ENCODE measurements at places on chromosomes 7 and 10.

DNA sequence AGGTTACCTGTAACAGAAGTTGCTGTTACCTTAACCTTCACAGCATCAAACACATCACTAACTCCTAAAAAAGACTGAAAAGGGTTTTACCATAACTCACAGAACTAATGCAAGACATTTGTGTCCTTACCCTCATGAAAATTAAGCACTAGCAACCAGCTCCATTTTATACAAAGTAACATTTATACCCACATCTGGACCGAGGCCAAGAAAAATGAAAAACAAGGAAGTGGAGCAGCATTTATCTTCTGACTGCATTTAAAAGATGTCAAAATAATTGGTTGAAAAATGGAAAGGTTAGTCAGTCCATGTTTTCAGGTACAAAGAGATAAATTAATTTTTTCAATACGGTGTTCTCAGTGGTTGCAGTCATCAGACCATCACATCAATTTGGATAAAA lies 3.1 kb upstream of the RBP4 start:
- no peak for DNase-seq

GRCh38 chr7:132527467-132528410 lies 48.5 kb downstream of the PLXNA4 start:
- DNase-seq = no peak

- DNase-seq = no peak
Observed at GRCh38 chr7:4550117-4550516, 132.0 kb upstream of the FOXK1 start.

DNA sequence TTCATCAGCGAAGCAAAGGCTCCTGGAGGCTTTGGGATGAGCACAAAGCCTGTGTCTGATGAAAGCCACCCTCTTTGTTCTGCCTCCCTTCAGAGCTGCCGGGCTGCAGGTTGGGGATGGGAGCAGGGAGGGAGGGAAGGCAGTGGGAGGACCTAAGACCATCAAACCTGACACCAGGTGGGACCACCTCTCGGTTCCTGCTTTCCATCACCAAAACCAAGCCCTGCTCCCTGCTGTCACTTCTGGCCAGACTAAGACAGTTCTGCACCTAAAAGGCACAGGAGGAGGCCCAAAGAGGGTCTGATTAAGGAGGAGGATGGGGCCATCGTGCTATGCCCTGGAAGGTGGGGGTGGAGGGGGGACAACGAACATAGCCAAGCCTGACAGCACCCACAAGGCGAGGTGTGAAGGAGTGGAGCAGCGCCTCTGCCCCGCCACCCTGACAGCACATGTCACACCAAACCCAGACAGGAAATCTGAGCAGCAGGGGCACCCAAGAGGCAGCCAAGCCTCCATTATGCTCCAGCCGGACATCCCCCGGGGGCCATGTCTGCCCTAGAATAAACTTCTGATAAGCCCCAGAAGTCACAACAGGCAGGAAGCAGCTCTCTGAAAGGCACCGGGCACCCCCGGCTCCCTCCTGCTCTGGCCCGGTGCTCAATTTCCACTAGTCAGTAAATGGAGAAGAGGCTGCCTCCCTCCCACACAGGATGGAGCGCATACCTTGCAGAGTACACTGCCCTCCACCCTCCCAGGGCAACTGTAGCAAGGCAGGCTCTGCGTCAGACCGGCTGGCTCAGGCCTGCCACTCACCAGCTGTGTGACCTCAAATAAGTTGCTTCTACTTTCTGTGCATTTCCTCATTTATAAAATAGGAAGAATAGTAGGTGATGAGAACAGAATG lies 48.9 kb downstream of the DLG5 start:
- DNase-seq = peak; percentile 93

- DNase-seq = no peak
Observed at GRCh38 chr7:17779381-17779780, 160.9 kb downstream of the SNX13 start.

DNA sequence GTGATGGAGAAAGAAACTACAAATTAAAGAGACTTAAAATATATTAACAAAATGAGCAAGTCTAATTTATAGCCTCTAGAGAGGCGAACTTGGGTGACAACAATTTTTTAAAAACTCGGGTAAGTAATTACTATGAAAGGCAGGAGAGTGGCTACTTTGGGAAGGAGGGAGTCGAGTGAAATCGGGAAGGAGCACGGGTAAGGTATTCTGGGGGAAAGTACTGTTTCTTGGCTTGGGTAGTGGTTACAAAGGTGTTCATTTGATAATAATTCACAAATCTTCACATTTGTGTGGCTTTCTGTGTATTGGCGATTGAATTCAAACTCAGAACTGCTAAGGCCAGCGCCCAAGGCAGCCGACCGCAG lies 32.9 kb upstream of the GRID1 start:
- no peak for DNase-seq

GRCh38 chr10:125868372-125868975 lies 12.6 kb downstream of the DHX32 start:
- DNase-seq = no peak

GRCh38 chr7:55457801-55458200 lies 92.7 kb downstream of the LANCL2 start:
- DNase-seq = no peak

DNA sequence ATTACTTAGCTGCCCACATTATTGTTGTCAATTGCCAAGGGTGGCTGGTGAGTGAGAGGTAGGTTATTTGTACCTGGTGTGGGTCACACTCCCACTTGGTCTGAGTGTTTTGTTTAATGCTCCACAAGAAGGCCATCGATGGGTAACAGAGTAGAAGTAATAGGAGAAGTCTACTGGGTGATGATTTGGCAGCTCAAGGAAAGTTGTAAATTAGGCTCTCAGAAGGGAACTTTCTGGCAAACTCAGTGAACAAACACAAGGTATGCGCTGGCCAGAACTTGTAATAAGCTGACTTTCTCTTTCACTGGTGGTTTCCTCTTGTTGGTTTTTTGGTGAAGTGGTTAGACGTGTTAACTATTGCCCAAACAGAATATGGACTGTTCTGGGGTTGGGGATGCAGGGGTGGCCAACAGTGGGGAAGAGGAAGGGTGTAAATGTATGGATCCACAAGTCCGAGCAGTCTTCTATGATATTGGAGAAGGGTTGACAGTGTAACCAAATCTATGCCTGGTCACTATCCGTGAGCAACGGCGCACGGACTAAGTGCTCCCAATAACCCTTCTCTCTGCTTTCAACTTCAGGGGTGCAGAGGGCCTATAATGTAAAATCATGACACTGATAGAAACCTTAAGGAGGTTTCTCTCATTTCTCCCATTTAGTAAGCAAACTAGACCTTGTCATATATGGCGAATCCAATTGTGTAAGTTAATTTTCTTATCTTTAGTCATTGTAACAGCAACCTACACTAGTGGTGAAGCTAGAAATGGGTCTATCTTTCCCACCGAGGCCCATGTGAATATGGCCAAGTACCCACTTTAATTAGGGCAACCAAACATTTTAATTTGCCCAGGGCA lies 212.8 kb downstream of the PTEN start:
- no peak for DNase-seq

Data from ELF-1 (cell line).